ENCODE measurements at places on chromosomes 12 and 14.

DNA sequence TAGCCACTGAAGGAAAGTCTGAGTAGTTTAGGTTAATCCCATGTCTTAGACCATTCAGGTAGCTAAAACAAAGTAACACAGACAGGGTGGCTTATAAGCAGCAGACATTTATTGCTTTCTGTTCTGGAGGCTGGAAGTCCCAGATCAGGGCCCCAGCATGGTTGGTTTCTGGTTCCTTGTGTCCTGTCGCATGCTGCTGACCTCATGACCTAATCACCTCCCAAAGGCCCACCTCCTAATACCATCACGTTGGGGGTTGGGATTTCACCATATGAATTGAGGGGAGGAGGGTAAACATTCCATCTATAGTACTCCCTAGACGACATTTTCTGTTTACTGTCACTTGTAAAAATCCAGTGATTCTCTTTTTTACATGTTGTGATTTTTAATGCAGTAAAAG is 148.6 kb downstream of the FBXL14 start:
- no peak for DNase-seq

GRCh38 chr14:52977798-52978197 is 26.9 kb upstream of the FERMT2 start:
- DNase-seq = no peak

GRCh38 chr12:117966511-117966910 is 2.3 kb downstream of the KSR2 start:
- DNase-seq = no peak

- DNase-seq = no peak
Measured at GRCh38 chr12:6368906-6369525, 6.3 kb downstream of the SCNN1A start.

DNA sequence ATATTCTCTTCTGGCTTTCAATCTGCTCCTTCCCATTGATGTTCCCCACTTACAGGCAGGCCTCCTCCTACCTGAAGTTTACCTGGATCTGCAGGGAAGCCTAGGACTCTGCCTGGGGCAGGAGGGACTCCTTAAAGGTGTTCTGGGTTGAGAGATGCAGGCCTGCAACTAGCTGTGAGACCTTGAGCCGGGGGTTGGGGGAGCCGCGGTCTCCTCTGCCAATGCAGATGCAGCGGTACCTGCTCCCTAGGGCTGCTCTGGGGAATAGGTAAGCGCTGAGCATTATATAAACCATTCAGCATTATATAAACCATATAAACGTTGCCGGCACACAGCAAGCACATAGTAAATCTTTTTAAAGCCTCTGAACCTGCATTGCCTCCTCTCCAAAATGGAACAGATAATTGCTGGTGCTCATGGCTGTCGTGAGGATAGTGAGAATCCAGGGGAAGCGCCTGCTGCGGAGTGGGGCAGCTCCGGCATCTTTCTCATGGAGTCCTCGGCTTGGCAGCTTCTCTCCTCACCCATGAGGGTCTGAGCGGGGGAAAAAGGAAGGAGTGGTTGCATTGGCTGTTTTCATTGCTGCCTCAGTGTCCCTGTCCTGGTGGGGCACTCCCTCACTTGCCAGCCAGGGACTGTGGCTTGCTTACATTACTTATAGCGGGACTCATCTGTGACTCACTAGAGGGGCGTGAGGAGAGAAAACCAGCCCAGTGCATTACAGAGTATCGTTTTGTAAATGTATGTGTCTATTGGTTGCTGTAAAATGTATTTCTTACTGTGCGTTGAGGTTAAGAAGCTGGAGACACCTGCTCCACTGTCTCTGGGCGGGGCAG is 12.5 kb upstream of the KRT80 start:
- no peak for DNase-seq

- DNase-seq = no peak
Measured at GRCh38 chr12:10031771-10032175, 1.3 kb downstream of the CLEC9A start.

DNA sequence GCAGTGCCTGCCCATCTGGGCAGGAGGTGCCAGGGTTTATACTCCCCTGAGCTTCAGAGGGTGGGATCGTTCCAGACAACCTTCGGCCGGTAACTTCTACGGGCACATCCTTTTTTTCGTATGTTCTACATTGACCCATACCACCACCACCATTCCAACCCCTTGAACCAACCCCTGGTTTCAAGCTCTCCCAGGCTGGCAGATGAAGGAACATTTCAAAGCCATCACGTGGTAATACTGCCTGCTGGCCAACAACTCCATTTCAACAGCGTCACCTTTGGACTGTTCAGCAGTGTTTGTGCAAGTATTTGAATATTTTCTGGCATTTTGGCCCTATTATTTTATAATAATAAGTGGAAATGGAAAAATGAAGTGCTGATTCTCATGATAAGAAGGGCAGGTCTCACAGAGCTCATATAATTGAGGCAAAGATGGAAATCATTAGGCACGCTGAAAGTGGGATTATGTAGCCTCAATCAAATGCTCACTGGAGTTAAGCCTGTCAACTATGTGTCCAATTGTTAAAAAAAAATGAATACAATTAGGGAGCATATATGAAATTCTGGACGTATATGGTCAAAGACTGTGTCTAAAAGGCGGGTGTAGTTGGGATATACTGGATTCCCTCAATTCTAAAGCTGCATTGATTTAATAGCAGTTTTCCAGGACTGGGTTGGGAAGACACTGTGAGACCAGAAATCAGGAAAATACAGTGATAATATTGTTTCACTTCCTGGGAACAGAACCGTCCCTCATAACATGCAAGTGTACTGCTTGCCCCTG is 162.1 kb downstream of the ZFP36L1 start:
- no peak for DNase-seq

- no peak for DNase-seq
Measured at GRCh38 chr14:101707863-101708620, 53.5 kb upstream of the PPP2R5C start.

DNA sequence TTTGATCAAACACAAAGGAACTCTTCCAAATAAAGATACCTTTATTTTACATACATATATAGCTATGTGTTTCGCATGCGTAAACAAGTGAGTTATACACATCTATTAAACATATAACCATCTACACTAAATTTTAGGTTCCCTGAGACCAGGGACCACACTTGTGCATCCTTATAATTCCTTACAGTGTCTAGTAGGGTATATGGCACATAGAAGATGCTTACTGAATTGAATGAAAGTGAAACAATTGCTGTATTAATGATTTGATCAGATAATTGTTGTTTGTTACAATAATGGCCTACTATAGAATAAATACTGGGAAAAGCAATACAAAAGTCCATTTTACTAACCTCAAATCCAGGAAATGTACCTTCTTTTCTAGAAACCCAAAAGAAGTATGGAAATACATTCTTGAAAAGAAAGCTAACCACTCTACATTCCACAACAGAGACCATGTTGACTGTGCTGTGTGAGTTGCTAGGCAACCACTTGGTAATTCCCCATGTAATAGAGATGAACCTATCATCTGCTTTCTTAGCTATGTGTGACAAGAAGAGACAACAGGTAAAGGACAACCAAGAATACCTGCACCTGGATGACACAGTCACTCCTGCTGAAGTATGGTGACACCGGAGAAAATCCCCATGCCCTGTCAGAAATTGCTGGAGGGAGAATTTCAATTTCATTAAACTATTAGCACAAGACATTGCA is 11.9 kb upstream of the CIPC start:
- DNase-seq = no peak

- DNase-seq = no peak
Measured at GRCh38 chr14:22505697-22506377, 83.2 kb downstream of the DAD1 start.

DNA sequence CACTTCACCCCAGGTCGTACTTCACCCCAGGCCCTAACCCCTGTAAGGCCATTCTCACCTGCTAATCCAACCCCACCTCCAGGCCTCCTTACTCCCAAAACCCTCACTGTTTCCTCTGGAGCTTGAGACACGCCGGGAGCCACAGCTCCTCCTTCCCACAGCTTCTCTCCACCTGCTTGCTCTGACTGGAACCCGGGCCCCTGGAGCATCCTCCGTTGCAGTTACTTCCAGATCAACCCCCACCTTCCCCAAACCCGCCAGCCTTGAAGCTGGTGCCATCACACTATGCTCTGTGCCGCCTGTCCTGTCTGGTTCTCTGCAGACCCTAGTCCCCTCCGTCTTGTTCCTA is 34.6 kb upstream of the PPP2R5C start:
- no peak for DNase-seq

DNA sequence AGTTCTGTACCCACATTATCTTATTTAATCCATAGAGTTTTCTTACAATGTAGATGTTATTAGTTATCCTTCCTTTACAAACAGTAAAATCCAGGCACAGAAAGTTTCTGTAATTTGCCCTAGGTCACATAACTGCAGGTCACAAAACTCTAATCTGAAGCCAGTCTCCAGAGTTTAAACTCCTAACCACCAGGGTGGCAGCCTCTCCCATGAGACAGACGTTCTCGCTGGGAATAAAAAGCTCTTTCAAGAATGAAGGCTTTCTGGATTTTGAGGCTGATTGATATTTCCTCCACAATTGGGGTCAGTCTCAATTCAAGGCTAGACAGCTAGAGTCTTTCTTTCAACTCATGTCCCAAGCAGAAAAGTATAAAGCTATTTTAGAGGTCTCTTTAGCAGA is 95.8 kb upstream of the PLEKHG7 start:
- no peak for DNase-seq

- DNase-seq = no peak
Measured at GRCh38 chr12:113384778-113385177, 18.9 kb downstream of the SDS start.

DNA sequence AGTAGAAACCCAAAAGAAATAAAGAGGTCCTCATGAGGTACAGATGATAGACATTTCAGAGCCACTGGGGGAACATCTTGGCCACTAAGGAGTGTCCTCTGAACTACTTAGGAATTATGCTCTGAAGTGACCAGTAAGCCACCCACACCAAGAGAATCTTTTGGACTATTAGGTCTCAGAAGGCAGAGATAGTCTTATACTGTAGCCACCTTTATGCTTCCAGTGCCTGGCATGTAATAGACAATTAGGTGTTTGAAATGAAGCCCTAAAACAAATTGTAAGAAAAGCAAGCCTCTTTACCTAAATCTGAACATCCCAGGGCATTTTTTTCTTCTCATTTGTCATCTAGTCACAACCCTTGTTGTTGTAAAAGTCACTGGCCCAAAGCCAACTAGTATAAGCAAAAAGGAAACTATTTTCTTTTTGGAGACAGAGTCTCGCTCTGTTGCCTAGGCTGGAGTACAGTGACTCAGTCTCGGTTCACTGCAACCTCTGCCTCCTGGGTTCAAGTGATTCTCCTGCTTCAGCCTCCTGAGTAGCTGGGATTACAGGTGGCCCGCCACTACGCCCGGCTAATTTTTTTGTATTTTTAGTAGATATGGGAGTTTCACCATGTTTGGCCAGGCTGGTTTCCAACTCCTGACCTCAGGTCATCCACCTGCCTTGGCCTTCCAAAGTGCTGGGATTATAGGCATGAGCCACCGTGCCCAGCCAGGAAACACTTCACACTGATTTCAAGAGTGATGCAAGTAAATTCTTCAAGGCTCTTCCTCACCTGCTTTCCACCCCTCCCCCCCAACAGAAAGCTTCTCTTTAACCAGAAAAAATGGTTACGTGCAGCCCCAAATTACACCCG is 11.1 kb downstream of the PLEKHA5 start:
- no peak for DNase-seq

GRCh38 chr12:106093246-106093645 is 45.5 kb downstream of the NUAK1 start:
- DNase-seq = no peak

DNA sequence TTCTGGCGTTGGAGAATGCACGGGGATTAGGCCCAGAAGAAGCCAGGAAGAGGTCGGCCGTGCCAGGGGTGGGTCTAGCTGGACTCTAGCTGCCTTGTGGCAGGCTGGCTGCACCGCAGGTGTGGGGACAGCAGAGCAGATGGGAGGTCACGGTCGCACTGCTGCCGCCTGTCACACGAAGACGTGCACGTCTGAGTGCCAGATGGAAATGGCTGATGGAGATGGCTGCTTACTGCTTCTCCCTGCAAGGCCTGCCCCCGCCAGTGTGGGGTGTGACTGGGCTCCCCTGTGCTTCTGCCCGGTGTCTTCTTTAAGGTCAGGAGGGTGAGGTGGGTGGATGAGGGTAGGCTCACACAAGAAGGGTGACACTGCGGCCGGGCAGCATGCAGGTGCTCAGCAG is 79.0 kb downstream of the MOK start:
- no peak for DNase-seq

DNA sequence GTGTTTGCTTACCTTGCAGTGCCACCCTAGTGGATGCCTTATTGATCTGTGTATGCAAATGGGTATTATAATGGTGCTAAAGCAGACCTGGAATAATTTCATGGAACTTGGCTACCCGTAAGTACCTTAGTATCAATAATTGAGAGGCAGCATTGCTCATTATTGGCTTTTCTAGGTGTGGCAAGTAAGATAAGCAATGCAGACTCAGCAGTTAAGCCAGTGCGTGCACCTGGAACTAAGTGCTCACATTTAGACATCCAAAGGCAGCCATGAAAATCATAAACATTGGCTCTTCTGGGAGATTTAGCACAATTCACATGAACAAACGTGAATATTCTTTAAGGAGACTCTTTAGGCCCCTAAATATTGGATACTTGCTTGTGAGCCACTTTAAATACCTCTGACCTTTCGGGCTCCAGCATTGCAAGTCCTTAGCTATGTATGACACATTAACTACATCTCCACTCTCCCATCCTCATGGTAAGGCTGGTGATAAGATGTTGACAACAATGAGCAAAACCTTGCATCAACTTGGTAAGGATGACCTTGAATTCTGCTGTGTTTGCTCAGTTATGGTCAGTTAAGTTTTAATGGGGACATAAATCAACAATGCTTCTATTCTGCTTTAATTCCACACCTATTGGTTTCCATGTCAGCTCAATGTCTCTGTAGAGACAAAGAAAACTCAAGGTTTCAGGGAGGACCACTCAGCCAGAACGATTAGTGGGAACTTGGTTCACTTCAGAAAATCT is 112.0 kb downstream of the SLC5A8 start:
- no peak for DNase-seq

GRCh38 chr14:30600922-30601918 is 20.9 kb upstream of the SCFD1 start:
- DNase-seq = no peak

DNA sequence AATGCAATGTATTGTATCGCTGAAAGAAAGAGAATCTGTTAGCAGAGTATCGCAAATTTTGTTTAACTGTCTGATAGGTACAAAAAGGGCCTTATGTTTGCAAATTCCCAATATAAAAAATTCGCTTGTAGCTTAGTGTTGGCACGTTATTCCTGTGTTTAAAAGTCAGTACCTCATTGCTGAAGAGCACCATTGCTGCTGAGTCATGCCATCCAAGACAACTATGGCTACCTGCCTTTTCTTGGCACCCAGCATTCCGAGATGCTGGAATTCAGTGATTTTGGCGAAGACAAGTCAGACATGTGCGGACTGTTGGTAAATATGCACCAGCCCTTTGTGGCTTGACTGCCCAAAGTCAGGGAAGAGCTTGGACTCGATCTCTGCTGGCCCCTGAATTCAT is 149.5 kb upstream of the EEA1 start:
- no peak for DNase-seq

All from activated T-cell treated with anti-CD3 and anti-CD28 coated beads, Interleukin-2, amount 50 U/mL, for 48 hours (primary cell).